Upper lobe of left lung (tissue), 6 donors: ENCODE measurements at places on chromosomes 1 and 21. TPM values are rescaled to one million over a fixed set of nuclear protein-coding genes. Genes with fewer than 3 reads are reported as not detected.

C8A gene
- not detected for total RNA-seq

MMEL1 gene
- total RNA-seq, result not detected

VANGL2 gene
- total RNA-seq, result 4.8 TPM

DNA sequence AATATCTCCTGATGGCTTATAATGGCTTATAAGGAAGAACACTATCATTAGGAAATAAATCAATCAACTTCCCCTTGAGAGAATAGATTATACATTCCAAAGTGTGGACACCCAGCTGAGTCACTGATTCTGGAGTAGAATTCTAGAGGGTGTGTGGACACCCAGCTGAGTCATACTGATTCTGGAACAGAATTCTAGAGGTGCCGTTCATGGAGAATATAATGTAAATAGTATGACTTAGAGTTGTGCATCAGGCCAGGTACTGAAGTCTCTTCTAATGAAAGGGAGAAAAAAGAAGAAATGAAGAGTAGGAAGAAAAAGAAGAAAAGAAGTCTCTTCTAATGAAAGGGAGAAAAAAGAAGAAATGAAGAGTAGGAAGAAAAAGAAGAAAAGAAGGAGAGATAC lies 2.4 kb upstream of the USP33 start:
- H3K27ac ChIP-seq, result no peak overlapping the region
- H3K36me3 ChIP-seq, result no peaks in the 10 kb centered on the region
- no peak for DNase-seq
- no peaks in the 10 kb centered on the region for H3K27me3 ChIP-seq
- H3K4me3 ChIP-seq, result no peak overlapping the region
- H3K4me1 ChIP-seq, result peaks cover 20% of the 10 kb centered on the region

DNA sequence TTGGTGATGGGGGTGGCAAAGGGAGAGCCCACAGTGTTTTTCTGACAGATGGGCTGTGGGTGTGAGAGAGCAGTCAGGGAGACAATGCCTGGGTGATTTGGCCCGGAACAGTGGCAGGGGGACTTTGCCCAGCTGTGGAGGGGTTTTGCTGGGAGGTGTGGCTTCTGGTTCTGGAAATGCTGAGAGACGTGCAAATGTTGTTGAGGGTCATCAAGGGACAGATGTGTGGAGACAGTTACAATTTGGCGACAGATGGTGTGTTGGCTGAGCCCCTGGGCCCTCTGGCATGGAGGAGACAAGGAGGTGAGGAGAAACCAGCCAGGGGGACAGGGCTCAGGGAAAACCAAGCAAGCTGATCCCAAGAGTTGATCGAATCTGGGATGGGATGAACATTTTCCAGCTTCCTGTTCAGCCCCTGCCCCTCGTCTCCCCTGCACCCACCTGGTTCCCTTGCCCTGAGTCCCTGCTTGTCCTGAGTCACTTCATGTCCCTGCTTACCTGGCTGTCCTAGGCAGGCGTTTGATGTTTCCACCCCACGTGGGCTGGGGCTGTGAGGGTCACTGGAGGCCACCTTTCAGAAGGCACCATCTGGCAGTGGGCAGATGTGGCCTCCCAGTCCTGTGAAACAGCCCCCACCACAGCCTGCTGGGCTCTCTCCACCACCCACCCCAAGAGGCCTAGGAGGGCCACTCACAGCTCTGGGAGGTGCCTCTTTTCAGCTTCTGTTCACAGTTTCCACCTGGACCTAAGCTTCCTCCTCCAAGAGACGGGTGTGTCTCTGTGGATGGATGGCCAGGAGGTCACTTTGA lies 15.8 kb upstream of the ZNF678 start:
- no peak overlapping the region for H3K27ac ChIP-seq
- DNase-seq, result peak; percentile 15
- no peak overlapping the region for H3K4me3 ChIP-seq

DNA sequence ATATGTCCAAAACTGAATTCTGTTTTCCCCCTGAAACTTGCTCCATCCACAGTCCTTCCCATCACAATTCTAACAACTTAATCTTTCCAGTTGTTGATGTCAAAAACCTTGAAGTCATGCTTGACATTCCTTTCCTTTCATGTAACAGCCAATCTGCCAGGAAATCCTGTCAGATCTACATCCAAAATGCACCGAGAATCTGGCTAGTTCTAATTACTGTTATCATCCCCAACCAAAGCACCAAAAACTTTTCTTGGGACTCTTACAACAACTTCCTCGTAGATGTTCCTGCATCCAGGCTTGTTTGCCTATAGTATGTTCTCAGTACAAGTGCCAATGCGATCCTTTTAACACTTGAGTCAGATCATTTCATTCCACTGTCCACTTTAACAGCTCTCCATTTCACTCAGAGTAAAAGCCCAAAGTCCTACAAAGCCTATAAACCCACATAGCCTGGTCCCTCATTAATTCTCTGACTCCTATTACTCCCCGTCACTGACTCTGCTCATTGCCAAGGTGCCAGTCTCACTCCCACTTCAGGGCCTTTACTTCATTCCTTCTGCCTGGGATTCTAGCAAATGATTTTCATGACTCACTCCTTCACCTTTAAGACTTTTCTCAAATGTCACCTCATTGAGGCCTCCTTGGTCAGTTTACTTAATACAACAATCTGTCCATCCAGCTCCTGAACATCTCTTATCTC lies 493.2 kb upstream of the NFIA start:
- no peaks in the 10 kb centered on the region for H3K4me1 ChIP-seq
- no peaks in the 10 kb centered on the region for H3K36me3 ChIP-seq
- no peak overlapping the region for H3K27ac ChIP-seq

DNA sequence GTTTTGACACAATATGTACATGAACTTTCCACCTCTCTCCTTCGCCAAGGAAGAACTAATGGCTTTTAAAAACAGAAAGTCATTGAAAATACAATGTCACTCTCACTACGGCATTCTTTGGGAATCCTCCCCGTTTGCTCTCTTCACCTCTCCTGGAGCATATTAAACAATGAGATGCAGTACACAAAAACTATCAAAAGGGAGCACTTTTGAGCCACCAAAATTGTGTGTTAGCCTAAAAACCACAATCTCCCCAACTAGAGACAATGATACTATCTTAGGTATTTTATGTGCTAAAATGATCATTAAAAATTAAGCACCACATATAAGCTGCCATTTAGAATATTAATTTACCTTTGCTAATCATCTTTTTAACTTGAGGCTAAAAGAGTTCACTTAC lies 425.5 kb downstream of the KCTD3 start:
- DNase-seq, result no peak
- no peak overlapping the region for H3K4me3 ChIP-seq
- no peaks in the 10 kb centered on the region for H3K4me1 ChIP-seq
- H3K27ac ChIP-seq, result no peak overlapping the region

DNA sequence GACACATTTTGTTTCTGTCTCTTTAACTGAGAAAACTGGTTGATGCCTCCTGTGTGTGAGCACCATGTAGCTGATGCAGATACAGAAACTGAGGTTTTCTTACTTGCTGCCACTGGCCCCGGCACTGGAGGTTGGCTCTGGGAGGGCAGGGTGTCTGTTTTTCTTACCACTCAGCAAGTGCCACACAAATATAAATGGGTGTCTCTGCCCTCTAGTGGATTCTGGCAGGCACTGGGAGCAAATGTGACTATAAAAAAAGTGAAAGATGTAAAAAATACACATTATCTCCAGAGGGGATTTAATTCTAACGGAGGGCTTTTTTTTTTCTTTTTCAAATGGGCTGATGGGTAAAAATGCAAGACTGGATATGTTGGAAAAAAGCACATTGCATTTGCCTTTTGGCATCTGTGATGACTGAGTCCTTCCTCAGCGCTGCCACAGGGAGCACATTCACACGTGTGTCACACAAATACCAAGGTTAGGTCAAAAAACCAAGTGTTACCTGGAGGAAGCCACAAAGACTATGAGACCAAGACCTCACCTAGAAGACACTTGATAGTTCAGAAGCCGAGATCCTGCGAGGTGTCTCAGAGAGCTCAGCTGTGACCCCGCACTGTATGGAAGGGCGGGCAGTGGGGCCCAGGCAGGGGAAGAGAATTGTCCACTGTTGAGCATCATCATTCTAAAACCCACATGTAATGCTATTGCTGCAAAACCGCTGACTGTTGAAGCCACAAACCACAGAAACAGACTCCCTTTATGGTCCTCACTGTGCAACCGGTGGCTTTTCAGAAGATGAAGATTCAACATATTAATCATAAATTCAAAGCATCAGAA lies 18.9 kb downstream of the PGBD2 start:
- H3K4me3 ChIP-seq, result no peak overlapping the region
- DNase-seq, result no peak
- H3K4me1 ChIP-seq, result peaks cover 6% of the 10 kb centered on the region
- no peaks in the 10 kb centered on the region for H3K36me3 ChIP-seq
- H3K27ac ChIP-seq, result no peak overlapping the region

- no peaks in the 10 kb centered on the region for H3K27me3 ChIP-seq
- no peak overlapping the region for H3K27ac ChIP-seq
- no peaks in the 10 kb centered on the region for H3K4me1 ChIP-seq
- H3K36me3 ChIP-seq, result no peaks in the 10 kb centered on the region
- no peak for DNase-seq
Observed at GRCh38 chr21:16258844-16259611, 529.2 kb downstream of the USP25 start.

- no peaks in the 10 kb centered on the region for H3K27me3 ChIP-seq
- H3K4me1 ChIP-seq, result peaks cover 7% of the 10 kb centered on the region
- H3K27ac ChIP-seq, result peak overlapping the region; percentile 77
Observed at GRCh38 chr21:38733972-38734546, 71.7 kb upstream of the ETS2 start.

- DNase-seq, result no peak
- H3K36me3 ChIP-seq, result no peaks in the 10 kb centered on the region
- H3K27me3 ChIP-seq, result no peaks in the 10 kb centered on the region
- no peak overlapping the region for H3K27ac ChIP-seq
- peaks cover 14% of the 10 kb centered on the region for H3K4me1 ChIP-seq
Observed at GRCh38 chr1:212515329-212515760, 82.6 kb downstream of the NENF start.

DNA sequence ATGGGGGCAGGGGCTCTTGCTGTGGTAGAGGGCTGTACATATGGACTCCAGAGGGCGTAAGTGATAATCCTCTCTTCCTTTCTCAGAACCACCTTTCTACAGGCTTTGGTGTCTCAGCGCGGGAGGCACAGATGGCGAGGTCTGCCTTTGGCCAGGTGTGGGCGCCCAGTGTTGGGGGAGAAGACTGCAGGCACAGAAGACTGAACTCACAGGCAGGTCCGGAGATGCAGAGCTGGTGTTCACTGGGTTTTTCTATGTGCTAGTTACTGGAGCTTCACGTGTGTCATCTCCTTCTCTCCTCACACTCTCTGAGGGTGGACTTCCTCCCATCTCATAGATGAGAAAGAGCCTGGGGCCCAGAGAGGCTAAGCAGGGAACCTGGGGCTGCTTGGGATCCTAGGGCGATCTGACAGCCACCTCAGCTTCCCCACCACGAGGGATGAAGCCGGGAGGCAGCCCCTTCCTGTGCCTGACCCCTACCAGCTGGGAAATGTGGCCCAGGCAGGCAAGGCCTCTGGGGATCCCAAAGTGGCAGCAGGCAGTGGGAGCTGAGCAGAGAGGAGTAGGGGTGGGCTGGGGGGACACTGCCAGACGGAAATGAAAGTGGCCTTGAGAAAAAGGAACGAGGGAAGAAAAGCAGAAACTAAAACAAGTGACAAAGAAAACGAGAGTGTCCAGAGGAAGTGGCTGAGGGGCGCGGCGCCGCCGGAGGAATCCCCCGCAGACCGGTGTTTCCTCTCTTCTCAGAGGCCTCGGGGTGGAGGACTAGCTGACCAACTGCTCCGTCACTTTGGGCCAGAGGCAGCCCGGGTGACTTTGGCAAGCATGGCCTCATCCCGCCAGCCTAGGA lies 191.6 kb downstream of the HIVEP3 start:
- peak overlapping the region; percentile 76 for H3K27ac ChIP-seq
- H3K4me1 ChIP-seq, result peaks cover 63% of the 10 kb centered on the region
- DNase-seq, result peak; percentile 93
- no peaks in the 10 kb centered on the region for H3K36me3 ChIP-seq
- H3K27me3 ChIP-seq, result no peaks in the 10 kb centered on the region
- H3K4me3 ChIP-seq, result no peak overlapping the region

- no peak overlapping the region for H3K27ac ChIP-seq
- H3K4me3 ChIP-seq, result no peak overlapping the region
- no peak for DNase-seq
- no peaks in the 10 kb centered on the region for H3K27me3 ChIP-seq
Observed at GRCh38 chr1:177569476-177569875, 398.7 kb downstream of the BRINP2 start.

DNA sequence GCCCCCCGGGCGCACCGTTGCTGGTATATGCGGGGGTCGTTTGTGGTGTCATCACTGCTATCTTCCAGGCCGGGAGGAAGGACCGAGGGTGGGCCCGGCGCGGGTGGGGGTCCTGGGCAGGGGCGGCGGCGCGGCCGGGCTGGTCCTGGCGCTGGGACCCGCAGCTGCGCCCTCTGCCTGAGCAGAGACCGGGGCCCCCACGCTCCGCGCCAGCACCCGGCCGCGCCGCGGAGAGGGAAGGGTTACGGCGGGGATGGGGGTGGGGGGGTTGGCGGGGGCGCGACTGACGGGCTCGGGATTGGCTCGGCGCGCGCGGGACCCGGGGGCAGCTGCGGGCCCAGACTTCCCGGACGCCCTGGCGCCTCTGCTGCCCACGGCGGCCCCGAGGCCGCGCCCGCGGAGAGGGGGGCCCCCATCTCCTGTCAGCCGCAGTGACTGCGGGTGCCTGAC lies 13.8 kb upstream of the SAMD11 start:
- peak; percentile 15 for DNase-seq
- no peak overlapping the region for H3K4me3 ChIP-seq
- H3K4me1 ChIP-seq, result peaks cover 33% of the 10 kb centered on the region
- no peaks in the 10 kb centered on the region for H3K27me3 ChIP-seq
- no peak overlapping the region for H3K27ac ChIP-seq

- DNase-seq, result no peak
- H3K27ac ChIP-seq, result no peak overlapping the region
- H3K4me3 ChIP-seq, result no peak overlapping the region
- no peaks in the 10 kb centered on the region for H3K4me1 ChIP-seq
- no peaks in the 10 kb centered on the region for H3K27me3 ChIP-seq
- H3K36me3 ChIP-seq, result no peaks in the 10 kb centered on the region
Observed at GRCh38 chr1:210850556-210850955, 283.4 kb downstream of the KCNH1 start.

DNA sequence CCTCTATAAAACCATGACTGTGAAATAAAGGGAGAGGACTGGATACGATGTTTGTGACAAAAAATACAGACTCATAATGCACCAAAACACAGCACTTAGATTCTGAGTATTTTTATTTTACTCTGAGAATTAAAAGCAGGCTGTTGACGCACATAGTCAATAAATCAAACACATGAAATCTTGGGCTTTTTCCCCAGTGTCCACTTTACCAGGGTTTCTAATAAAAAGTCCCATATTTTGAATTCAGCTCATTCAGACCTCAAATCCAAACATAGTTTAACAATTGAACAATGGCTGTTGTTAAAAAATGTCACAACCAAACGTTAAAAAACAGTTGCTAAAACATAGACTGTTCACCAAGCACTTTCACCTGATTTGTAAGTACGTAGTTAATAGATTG lies 553.4 kb downstream of the LTN1 start:
- DNase-seq, result no peak
- H3K4me3 ChIP-seq, result no peak overlapping the region
- no peaks in the 10 kb centered on the region for H3K4me1 ChIP-seq
- H3K27me3 ChIP-seq, result no peaks in the 10 kb centered on the region
- no peaks in the 10 kb centered on the region for H3K36me3 ChIP-seq

- H3K4me1 ChIP-seq, result no peaks in the 10 kb centered on the region
- no peak for DNase-seq
- H3K27ac ChIP-seq, result no peak overlapping the region
- H3K4me3 ChIP-seq, result no peak overlapping the region
- no peaks in the 10 kb centered on the region for H3K27me3 ChIP-seq
Observed at GRCh38 chr1:163410073-163410999, 88.6 kb downstream of the NUF2 start.
